ENCODE measurements at places on chromosomes 5 and 9.

DNA sequence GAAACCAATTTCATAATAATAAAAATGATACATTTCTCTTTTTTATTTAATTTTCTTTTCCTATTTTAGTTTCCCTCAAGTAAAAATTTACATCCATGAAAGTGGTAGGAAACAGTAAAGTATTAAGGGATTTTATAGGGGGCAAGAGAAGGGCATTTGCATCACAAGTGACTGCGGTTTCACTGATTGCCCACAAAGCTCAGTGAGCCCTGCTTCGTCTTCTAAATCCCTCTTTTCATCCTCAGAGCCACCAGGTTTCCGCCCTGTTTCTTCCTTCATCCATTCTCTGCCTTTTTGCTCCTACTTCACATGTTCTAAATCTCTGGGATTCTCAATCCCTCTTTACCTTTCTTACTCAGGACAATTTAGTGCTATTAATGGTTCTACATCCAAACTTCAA lies 491.4 kb downstream of the LRRC70 start:
- no peak for DNase-seq

DNA sequence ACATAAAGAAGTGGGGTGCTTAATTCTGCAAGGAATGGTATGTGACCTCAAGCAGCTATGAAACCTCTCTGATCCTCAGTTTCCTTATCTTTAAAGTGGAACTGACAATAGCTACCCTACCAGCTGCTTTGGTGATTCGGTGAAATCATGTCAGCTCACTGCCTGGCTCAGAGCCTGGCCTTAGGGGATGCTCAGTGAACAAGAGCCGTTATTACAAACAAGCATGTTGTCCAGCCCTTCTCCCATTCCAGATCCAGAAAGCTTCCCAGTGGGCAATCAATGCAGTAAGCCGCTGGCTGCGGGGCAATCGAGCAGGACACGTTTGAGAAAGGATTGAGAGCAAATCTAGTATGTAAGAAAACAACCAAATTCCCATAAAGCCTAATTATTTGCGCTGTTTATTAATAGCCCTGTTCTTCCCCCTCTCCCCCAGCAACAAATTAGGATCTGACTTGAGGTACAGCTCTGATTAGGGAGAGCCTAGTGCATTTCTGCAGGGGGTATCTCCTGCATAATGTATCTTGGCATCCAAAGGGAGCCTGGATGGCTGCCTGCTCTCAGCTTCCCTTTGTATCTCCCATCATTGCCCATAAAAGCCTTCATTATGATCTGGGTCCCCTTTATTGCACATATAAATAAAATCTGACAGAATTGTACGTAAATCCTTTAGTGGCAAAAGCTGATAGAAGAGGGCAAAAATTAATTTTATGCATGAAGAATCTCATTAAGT lies 371.4 kb downstream of the TMEM232 start:
- no peak for DNase-seq

GRCh38 chr9:89455356-89455824 lies 42.5 kb downstream of the SEMA4D start:
- DNase-seq: no peak

GRCh38 chr9:114348261-114348905 lies 18.7 kb downstream of the ORM2 start:
- no peak for DNase-seq

DNA sequence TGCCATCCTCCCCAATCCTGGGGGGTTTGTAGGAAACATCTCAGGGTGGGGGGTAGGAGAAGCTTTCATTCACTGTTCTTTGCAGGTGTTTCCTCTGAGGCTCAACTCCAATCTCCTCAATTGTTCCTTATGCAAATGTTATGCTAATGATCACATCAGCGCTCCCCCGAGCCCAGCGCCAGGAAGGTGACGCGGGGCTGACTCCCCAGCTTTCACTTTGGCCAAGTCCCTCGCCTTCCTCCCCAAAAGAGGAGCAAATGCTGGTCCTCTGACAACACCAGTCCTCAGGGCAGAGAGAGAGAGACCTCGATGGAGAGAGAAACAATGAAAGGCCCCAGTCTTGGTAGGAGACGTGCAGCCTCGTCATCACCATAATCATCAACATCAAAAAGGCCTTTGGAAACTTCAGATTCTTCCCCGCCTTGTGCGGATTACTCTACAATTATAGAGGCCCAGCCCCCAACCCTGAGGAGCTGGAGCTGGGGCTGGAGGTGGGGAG lies 39.1 kb downstream of the PCDH1 start:
- no peak for DNase-seq

- DNase-seq: no peak
Measured at GRCh38 chr5:2307631-2308030, 424.9 kb upstream of the IRX4 start.

DNA sequence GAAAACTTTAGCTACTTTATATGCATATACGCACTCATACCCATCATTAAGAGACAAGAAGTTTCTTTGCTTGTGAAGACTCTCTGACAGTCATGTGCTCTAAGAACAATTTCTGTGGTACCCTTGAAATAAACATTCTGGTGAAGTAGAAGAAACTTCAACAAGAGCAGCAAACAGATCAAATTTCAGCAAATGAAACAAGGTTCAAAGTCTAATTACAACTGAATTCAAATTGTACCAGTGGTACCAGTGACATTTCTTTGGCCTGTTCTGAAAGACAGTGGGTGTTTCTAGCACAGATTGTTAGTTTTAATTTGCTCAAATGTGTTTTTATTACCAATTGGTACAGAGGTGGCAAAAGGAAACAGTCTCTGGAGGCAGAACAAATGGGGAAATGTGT lies 391.0 kb downstream of the CHSY3 start:
- no peak for DNase-seq

DNA sequence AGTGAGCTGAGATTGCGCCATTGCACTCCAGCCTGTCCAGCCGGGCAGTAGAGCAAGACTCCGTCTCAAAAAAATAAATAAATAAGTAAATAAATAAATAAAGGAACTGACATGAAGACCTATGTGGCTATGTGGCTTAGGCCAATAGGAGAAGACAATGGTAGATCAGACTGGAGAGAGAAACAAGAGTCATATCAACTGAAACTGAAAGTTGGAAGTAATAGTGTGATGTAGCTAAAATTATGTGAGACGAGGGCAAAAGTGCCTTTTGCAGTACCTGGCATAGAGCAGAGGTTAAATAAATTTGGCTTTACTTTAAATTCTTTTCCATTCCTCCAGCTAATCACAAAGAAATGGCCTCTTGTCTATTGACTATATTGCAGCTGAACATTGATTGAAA lies 7.3 kb downstream of the FBP2 start:
- DNase-seq: no peak

GRCh38 chr5:123157791-123158581 lies 68.9 kb downstream of the PRDM6 start:
- no peak for DNase-seq

DNA sequence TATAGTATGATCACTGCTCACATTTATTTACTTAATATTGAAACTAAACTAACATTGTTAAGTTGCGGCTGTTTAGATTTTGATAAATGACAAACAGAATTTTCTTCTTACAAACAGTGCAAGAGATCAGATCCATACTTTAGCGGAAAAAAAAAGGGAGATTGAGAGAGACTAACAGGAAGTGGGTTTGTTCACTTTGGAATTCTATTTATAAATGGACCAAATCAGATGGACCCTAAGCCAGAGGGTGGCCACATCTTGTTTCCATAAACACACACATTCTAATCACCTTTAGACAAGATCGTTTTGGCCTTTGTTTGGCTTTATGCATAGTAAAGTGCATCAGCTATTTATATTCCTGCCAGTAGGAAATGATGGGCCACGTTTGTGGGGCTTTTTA lies 381.4 kb upstream of the CD180 start:
- DNase-seq: no peak

- DNase-seq: no peak
Measured at GRCh38 chr5:133569347-133569746, 43.0 kb downstream of the FSTL4 start.

DNA sequence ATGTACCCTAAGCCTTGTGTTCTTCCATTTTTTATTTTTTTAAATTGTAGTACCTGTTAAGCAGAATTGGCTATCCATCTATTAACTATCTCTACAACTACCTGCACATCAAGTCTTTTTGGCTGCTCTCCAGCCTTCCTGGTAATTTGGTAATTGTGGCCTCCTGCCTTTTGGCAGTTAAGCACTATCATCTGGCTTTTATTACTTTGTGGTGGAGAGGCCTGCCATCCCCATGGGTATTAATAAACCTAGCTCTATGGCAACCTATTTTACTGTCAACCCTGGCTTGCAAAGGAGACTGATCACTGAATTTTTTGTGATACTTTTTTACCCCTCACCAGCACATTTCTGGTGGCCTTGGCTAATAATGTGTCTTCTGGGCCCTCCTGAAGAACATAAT lies 20.5 kb downstream of the SELENOP start:
- DNase-seq: no peak

- DNase-seq: peak; percentile 25
Measured at GRCh38 chr9:87337335-87338087, 160.2 kb upstream of the DAPK1 start.

DNA sequence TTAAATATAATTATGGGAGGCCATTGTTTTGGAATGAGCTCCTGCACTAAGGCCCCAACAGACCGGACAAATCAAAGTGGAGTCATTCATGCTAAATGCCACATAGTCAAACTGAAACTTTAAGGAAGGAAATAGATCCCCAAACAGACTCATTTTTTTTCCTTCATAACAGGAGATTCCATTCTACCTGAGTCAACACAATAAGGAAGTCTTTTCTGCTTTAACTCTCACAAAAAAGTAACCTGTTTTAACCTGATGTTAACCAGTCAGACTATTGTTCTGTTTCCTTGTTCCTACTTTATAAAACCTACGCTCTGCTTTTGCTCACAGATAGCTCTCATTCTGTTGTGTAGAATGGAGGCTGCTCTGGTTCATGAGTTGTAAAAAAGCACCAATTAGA lies 234.9 kb downstream of the YTHDC2 start:
- DNase-seq: no peak

DNA sequence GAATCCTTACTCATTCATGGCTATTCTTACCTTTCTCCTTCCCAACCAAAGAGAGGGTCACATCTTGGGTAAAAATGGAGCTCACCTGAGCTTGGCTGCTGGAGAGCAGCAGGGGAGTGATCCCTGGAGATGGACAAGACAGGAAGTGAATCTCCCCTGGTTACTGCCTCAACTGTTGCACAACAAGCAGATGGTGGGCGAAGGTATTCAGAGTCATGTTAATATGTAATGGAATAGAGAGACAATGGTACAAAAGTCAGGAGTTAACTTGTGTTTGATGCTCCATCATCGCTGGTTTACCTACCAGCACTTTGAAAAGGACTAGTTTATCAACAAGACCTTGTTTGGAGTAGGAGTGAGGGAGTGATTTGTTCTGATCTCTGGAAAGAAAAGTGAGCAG lies 13.0 kb upstream of the PLPP1 start:
- DNase-seq: no peak

GRCh38 chr9:12882430-12882829 lies 107.6 kb downstream of the LURAP1L start:
- no peak for DNase-seq

DNA sequence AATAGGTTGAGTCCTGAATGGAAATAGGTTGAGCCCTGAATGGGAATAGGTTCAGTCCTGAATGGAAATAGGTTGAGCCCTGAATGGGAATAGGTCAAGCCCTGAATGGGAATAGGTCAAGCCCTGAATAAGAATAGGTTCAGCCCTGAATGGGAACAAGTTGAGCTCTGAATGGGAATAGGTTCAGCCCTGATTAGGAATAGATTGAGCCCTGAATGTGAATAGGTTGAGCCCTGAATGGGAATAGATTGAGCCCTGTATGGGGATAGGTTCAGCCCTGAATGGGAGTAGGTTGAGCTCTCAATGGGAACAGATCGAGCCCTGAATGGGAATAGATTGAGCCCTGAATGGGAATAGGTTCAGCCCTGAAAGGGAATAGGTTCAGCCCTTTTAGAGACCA lies 590.8 kb upstream of the ADAMTS16 start:
- no peak for DNase-seq

- DNase-seq: no peak
Measured at GRCh38 chr9:89743573-89744254, 138.9 kb downstream of the GADD45G start.

DNA sequence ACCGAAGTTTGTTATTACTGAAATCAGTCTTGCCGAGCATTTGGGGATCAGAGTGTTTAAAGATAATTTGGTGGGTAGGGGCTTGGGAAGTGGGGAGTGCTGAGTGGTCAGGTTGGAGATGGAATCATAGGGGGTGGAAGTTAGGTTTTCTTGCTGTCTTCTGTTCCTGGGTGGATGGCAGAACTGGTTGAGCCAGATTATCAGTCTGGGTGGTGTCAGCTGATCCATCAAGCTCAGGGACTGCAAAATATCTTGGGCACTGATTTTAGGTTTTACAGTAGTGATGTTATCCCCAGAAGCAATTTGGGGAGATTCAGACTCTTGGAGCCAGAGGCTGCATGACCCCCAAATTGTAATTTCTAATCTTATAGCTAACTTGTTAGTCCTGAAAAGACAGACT lies 5.4 kb upstream of the ANKRD31 start:
- DNase-seq: no peak

GRCh38 chr9:20280330-20280729 lies 342.0 kb downstream of the MLLT3 start:
- DNase-seq: no peak

DNA sequence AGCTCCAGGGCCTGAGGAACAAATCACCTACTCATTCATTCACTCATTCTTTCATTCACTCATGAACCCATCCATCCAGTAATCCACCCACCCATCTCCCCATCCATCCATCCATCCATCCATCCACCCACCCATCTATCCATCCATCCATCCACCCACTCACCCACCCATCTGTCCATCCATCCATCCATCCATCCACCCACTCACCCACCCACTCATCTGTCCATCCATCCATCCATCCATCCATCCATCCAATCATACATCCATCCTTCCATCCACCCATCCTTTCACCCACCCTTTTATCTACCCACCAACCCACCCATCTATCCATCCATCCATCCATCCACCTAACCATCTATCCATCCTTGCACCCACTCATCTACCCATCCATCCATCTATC lies 35.5 kb upstream of the SLC6A19 start:
- DNase-seq: no peak

GRCh38 chr5:113036826-113037225 lies 60.2 kb downstream of the DCP2 start:
- no peak for DNase-seq

- no peak for DNase-seq
Measured at GRCh38 chr9:72826996-72827949, 125.6 kb downstream of the ALDH1A1 start.

GRCh38 chr5:117487556-117487955 lies 912.9 kb upstream of the SEMA6A start:
- no peak for DNase-seq

DNA sequence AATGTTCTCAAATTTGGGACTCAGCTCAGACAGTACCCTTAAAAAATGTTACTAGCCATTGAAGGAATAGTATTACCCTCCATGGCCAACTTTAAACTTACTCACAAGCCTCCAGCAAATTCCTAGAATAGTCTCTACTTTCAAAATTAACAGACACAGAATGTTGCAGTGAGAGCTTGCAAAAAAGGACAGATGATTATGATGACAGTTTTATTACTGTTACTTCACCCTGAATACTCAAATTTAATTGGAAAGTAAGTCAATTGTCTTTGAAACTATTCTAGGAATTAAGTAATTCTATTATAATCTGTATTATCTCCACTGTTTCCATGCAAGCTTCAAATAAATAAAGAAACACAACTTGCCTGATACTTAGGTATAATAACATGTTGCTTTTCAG lies 288.3 kb downstream of the SLF1 start:
- DNase-seq: no peak

GRCh38 chr5:149916334-149917072 lies 28.1 kb downstream of the PDE6A start:
- no peak for DNase-seq
